ENCODE measurements at places on chromosomes 11 and 22.

DNA sequence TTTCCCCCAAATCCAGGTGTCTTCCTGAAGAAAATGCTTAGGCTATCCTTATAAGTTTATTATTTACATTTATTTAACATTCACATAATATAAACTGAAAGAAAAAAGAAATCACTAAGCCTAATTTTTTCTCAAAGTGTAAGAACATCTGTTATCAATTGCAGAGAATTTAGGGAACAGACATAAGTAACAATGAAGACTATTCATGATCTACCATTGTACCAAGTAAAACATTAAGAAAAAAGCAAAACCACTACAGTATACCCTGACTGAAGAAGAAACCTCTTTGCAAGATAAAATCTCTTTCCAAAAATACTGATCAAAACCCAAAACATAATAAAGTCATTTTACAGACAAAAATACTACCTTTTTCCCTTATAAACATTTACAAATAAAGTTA, 60.5 kb downstream of the NUP98 start:
- no peak for DNase-seq

- DNase-seq, result no peak
Observed at GRCh38 chr11:96162816-96163499, 180.0 kb downstream of the MAML2 start.

- DNase-seq, result no peak
Observed at GRCh38 chr11:124729571-124729970, 10.2 kb upstream of the NRGN start.

- DNase-seq, result no peak
Observed at GRCh38 chr11:94722735-94723134, 45.4 kb upstream of the AMOTL1 start.

DNA sequence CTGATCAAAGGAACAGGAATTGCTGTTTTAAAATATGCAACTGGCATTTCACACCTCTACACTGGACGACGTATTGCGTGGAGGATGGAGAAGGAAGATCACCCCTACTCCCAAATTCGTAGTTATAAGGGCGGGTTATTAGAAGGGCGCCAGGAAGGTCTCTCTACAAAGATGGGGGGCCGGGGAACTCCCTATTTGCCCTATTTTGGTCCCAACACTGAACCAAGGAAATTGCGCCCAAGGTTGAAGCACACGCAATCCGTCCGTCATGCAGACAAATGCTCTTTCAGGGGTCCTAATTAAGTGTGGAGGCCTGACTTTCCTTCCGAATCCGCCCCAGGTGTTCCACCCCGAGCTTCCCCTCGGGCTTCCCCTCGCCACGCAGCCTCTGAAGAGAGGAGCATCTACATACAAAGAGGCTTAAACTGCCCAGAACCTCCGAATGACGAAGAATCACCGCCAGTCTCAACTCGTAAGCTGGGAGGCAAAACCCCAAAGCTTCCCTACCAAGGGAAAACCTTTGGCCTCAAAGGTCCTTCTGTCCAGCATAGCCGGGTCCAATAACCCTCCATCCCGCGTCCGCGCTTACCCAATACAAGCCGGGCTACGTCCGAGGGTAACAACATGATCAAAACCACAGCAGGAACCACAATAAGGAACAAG, 396 bp downstream of the NPAT start:
- DNase-seq, result no peak

DNA sequence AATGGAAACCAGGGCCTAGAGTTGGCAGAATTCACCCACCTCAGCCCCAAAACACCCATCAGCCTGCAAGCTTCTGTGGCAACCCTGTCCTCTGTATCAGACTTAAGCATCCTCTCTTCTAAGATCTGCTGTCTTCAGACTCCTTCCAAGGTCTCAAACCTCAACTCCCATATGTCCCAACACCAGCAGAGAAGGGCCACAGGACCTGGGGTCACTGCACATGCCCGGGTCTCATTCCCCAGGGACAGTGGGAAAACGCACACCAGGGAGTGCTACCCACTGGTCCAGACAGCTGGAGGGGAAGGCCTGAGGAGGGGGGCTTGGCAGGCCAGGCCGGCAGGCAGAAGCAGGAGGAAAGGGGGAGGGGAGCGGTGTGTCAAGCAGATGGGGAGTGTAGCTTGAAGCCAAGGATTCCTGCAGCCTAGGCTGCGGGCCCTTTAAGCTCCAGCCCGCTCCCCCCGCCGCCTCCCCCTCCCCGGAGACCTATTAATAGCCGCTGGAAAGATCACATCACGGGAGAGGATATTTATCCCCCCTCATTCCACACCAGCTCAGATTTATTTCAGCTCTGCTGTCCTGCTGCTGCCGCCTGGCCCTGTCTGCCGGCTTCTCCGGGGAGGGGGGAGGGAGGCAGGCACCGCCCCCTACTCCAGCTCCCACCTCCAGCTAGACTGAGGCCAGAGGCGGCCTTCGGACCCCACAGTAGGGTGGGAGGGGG, 16.7 kb downstream of the BCL9L start:
- DNase-seq, result peak; percentile 76

- DNase-seq, result no peak
Observed at GRCh38 chr11:125930076-125930450, 15.8 kb upstream of the VSIG10L2 start.

GRCh38 chr22:35601743-35602615, 15.2 kb downstream of the MB start:
- DNase-seq, result no peak

DNA sequence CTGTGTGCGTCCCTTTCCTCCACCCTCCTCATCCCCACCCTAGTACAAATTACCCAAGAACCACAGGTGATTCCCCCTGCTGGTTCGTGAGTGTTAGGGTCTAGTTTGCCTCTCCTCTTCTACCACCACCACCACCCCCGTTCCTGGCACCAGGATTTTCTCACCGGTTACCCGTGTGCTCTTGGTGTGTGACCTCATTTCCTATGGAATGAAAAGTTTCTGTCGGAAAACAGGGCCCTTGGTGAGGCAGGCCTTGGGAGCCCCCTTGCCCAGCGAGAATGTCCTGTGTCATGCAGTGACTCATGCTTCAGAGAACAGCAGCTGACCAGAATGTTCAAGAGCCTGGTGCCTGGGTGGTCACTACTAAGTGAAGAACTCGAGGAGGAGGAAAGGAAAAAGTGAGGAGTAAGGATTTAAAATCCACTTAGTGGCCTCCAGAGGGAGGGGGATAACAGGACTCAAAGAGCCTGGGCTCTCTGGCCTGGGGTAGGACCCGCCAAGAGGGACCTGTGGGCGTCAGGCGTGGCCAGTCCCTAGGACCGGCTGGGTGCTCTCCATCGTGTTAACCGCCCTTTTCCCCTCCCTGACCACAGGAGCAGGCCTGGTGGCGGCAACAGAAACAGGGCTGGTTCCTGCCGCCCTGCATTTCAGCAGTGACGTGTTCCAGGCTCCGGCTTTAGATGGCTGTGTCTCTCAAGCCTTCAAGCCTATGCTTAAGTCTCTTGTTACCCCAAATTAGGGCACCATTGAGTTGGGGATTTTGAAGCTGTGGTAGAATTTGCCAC, 30.2 kb downstream of the C22orf31 start:
- DNase-seq, result peak; percentile 74

DNA sequence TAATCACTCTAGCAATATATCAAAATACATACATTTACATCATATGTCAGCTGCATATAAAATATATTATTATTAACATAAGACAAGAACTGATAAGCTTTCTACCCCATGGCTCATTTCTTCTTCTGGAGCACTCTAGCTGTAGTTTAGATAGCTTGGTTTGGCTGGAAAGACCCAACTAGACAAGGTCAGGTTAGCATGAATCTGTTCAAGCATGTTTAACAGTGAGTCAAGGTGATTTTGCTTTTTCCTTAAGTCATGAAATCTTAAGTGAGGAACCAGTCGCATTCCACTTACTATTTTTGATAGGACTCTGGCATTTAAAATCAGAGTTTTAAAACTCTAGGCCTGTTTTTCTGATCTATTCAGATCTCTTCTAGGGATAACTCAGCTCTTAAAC, 157.0 kb upstream of the PDGFD start:
- no peak for DNase-seq

DNA sequence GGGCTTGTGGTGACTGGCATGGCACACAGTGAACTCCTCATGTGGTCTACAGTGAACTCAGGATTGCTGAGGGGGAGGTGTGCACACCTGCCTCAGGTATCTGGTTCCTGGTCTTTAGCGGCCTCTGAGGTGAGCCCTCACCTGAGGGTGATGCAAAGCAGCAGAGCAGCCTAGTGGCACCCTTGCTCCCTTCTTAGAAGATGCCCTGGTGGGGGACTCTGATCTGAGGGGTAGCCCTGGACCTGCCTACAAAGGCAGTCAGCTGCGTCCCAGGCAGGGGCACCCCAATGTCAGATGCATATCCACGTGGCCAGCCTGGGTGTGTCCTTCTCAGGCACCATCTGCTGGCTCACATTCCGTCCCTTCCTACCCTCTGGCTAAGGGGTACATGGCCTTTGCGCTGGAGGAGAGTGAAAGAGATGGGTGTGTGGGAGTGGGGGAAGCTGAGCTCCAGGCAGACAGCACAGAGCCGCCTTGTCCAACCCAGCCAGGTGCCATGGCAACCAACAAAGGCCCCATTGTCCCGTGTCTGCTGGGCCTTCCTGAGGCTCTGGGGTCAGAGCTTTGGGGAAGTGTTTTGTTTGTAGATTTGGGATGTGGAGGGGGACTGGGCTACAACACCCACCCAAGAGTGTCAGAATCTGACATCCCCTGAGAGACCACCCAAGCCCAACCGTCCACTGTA, 5.8 kb downstream of the PLEKHB1 start:
- no peak for DNase-seq
